ENCODE measurements at places on chromosomes 3 and 15.

DNA sequence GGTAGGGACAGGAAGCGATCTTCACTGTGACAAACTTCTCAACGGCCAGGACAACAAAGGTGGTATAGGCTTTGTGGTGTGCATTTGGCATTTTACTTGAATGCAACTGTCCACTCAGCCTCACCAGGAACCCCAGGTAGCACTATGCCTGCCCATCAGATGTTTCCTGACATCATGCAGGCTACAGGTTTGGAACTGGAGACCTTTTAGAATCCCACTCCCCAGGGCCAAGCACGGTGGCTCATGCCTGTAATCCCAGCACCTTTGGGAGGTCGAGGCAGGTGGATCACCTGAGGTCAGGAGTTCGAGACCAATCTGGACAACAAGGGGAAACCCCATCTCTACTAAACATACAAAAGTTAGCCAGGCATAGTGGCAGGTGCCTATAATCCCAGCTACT, 9.6 kb downstream of the STARD5 start:
- no peak for DNase-seq

GRCh38 chr3:58419780-58420507, 13.7 kb downstream of the PDHB start:
- no peak for DNase-seq

GRCh38 chr3:93861017-93861416, 112.7 kb downstream of the PROS1 start:
- no peak for DNase-seq

GRCh38 chr15:75067123-75067830, 43.9 kb downstream of the PPCDC start:
- DNase-seq = no peak

GRCh38 chr15:92899601-92899947, 550 bp upstream of the CHD2 start:
- DNase-seq = no peak

- no peak for DNase-seq
Observed at GRCh38 chr3:188133646-188134045, 20.3 kb upstream of the LPP start.

GRCh38 chr15:62993066-62993465, 49.5 kb upstream of the TPM1 start:
- DNase-seq = no peak

DNA sequence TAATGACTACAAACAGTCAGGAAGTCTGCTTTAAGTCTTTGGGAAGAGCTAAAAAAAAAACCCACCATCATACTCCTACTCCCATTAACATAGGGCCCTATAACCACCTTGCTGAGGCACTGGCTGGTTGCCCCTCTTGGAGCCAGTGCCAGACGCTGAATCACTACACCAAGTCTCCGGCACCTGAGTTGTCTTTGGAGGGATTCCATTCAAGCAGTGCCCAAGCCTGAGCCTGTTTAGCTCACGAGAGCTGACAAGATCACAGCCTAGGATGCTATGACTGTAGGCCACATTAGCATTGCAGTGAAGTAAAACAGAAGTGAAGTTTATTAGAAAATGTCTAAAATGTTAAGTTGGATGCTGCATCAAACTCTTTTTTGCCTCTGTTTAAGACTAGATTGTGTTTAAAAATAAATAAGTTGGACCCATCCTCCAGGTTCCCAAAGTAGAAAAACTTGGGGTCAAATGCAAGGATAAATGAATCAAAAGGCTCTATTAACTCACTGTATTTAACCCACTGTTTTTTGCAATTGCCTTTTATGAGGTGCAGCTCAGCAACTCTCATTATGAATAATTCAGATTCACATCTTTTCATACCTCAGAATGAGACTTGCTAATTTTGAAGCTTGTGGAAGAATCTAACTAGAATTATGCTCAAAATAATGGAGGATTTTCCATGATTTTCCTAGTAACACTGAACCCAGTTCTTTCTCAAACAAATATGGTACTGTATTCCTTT, 461.9 kb downstream of the FOXP1 start:
- DNase-seq = no peak

DNA sequence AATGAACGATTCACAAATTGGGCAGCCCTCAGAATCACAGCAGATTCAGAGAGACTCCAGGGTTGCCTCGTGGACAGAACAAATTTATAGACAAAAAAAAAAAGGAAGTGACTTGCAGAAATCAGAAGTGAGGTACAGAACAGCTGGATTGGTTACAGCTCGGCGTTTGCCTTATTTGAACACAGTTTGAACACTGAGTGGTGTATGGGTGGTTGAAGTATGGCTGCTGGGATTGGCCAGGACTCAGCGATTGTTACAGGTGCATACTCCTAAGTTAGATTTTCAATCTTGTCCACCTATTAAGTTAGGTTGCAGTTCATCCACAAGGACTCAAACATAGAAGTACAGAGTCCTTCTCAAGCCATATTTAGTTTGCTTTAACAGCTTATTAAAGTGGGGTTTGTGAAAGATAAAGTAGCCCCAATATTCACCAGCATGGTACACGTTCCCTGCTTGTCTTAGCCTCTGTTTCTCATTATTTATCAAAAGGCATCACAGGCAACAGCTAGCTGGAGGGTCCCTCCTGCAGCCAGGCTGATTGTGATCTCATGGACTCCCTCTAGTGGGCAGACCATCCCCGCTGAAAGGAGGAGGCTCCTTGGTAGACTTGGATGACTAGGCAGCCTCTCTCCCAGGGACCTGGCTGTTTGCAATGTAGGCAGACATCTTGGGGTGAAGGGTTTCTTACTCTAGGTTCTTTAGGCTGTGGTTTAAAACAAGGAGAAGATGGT, 17.6 kb upstream of the ALDH1L1 start:
- DNase-seq = peak; percentile 56

DNA sequence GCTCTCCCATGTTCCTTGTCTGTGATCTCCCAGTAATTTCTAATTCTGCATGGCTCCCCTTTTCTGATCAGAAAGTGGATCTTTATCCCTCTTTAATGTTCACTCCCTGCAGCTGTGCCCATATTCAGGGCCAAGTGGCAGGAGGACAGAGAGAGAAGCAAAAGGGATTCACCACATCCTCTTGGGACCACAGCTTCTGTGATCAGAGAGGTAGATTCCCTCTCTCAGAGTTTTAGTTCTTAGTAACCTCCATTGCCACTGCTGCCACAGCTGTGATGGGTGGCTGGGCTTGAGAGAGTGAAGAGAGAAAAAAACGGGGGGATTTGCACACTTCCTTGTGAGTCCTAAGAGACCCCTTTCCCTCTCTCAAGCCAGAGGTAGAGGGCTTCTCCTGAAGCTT, 49.2 kb downstream of the GLCE start:
- no peak for DNase-seq

DNA sequence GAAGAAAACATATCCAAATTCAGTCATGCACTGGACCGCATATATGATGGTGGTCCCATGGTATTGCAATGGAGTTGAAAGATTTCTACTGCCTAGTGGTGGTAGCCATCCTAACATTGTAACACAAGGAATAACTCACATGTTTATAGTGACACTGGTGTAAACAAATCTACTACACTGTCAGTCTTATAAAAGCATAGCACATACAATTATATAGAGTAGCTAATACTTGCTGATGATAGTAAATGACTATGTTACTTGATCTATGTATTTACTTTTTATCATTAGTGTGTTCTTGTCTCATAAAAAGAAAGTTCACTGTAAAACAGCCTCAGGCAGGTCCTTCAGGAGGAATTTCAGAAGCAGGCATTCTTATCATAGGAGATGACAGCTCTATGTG, 96.0 kb upstream of the CDIN1 start:
- DNase-seq = no peak

GRCh38 chr3:107641572-107642307, 119.0 kb downstream of the BBX start:
- no peak for DNase-seq

- DNase-seq = no peak
Observed at GRCh38 chr15:76575274-76575673, 238.7 kb downstream of the ISL2 start.

DNA sequence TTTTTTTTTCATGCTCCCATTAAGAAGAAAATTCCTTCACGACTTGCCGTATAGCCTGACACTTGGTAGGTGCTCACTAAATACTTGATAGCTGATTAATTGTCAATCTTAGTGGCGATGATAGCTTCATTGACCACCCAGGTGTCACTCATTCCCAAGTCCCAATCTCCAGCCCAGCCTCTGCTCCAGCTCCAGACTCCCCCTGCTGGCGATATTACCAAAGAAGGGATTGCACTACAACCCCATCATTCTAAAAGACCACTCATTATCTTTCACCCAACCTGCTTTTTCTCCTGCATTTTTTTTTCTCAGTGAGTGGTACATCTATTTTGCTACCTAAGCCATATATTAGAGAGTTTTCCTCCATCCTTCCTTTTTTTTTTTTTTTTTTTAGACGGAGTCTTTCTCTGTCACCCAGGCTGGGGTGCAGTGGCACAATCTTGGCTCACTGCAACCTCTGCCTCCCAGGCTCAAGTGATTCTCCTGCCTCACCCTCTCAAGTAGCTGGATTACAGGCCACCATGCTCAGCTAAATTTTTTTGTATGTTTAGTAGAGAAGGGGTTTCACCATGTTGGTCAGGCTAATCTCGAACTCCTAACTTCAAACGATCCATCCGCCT, 19.5 kb upstream of the COMMD2 start:
- DNase-seq = no peak

DNA sequence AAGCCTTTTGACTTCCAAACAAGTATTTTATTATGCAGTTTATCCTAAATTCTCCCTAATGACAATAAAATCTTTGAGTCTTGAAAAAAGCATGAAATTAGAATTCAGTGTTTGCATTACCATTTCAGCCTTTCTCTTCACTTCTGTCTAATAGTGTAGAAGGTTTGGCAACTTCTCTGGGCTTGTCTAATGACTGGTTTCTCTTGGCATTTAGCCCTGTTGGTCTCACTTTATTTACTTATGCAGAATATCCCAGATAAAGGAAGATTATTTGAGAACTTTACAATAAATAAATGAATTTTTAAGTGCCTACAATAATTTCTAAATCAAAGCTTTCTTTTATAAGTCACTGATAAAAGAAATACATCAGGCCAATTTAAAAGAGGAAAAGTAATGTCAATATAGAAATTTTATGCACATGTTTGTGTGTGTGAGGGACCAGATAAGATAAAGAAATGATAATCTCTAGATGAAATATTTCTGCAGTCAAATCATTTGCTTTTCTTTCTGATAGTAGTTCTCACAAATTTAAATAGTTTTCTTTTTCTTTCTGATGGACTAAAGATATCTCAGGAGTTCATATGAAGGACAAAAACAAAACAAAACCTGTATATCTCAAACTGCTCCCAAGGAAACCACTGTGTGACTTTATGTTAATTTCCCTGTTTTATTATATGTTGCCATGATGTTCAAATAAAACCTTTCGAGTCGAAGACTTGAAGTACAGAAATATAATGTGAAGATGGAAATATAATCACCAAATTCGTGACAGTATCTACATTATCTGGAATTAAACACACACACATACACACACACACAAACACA, 533.1 kb upstream of the CBLB start:
- no peak for DNase-seq

DNA sequence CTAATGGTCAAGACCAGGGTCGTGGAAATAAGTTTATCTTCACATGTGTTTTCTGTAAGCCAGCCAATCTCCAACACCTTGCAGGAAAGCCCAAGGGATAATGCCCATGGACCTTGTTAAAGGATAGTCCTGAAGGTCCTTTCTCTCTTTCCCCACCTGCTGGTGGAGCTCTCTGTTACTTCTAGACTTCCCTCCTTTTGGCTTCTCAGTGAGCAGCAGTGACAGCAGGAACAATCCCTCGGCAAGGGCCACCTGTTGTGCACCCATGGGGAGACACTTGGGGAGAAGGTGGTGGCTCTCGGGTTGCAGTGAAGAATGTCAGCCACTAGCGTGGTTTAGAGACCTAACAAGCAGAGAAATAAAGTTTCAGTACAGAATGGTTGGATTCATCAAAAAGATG, 84.0 kb upstream of the OSBPL11 start:
- DNase-seq = no peak

- DNase-seq = no peak
Observed at GRCh38 chr3:30977592-30977991, 83.1 kb upstream of the GADL1 start.

DNA sequence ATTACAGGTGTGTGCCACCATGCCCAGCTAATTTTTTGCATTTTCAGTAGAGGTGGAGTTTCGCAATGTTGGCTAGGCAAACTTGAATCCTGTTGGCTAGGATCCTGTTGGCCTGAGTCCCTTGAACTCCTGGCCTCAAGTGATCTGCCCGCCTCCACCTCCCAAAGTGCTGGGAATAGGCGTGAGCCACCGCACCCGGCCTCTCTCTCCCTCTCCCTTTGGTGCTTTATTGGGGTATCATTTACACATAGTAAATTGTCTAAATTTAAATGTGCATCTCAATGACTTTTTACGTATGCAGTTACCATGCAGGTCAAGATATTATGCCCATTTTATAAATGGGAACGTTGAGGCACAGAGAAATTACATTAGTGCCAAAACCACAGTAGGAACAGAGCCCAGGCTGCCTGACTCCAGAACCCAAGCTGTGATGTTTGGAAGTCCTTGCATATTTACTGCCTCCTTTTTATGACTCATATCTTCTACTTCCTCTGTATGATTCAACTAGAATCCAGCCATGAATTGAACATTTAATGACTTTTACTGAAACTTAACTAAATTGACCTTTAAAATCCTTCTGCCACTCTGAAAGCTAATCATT, 34.0 kb upstream of the RPP14 start:
- no peak for DNase-seq

GRCh38 chr3:177286034-177286433, 88.8 kb upstream of the TBL1XR1 start:
- DNase-seq = no peak

GRCh38 chr15:80876348-80876674, 97.1 kb downstream of the CEMIP start:
- DNase-seq = no peak

GRCh38 chr3:175486255-175486654, 627.1 kb downstream of the NAALADL2 start:
- no peak for DNase-seq

DNA sequence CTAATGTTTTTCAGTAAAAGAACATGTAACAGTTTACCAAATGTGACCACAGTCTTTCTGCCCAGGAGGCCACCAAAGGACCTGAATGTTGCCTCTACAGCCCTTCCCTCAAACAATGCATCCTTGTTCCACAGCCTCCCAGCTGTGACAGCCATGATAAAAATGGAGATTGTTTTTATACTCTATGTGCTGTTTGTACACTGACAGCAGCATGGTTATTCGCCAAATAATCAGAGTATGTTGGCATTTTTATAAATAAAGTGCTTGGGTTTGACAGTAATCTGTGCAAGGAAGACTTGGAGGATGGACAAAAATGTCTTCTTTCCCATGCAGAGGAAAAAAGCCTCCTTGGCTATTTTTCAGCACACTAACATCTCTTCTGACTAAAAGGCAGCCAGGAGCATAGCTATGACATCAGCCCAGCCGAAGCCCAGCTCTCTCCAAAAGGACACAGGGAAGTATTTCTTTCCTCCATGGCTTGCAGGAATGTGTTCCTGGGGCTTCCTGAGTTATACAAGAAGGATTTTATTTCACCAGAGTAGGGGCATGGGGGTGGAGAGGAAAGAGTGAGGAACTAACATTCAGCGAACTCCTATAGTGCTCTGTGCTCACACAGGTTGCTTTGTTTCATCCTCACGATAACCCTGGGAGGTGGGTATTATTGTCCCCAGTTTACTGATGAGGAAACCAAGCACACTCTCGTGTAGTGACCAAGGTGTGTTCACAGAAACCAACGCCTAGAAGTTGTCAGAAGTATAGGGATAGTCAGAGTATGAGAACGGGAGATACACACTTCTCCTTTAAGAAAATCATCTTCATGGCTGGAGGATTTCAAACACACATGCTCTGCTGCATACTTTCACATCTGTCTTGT, 339.7 kb downstream of the MECOM start:
- DNase-seq = no peak

All from iPS DF 19.7 (cell line).